ENCODE measurements at places on chromosomes 3 and 15. TPM values are rescaled to one million over a fixed set of nuclear protein-coding genes. Genes with fewer than 3 reads are reported as not detected.

THSD4 gene
- total RNA-seq, result 76.4 TPM

TEX9 gene
- 2.9 TPM for total RNA-seq

LRRC34 gene
- 4.3 TPM for total RNA-seq

MNS1 gene
- total RNA-seq, result 0.43 TPM

POTEB2 gene
- not detected for total RNA-seq

FAM43A gene
- total RNA-seq, result 37.0 TPM

GOLGA6L26 gene
- not detected for total RNA-seq

GP5 gene
- total RNA-seq, result not detected
